ENCODE measurements at places on chromosomes 4 and X.

GRCh38 chrX:17705211-17705610, 32.1 kb upstream of the SCML1 start:
- DNase-seq = no peak

GRCh38 chr4:25207997-25208396, 25.8 kb upstream of the PI4K2B start:
- DNase-seq = no peak

- DNase-seq = no peak
Measured at GRCh38 chr4:41148292-41148691, 66.0 kb downstream of the APBB2 start.

DNA sequence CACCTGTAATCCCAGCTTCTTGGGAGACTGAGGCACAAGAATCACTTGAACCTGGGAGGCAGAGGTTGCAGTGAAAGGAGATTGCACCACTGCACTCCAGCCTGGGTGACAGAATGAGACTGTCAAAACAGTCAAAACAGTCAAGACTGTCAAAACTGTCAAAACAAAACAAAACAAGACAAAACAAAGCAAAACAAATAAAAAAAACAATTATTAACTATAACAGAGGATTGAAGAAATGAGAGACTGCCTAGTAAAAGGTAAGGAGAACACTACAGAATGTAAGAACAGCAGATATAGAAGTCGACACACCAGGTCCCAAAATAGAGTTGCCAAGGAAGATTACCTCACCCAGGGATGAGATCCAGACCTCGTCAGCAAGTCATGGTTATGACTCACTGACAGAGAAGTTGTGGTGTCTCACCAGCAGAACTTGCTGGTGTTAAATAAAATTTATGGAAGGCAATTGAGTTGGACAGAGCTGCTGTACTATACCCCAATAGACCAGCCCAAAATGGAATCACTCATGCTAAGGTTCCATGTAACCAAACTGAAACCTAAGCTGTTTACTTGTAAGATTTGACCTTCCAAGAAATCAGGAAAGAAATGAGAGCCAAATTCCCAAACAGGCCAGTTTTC, 32.1 kb upstream of the GK start:
- DNase-seq = no peak

DNA sequence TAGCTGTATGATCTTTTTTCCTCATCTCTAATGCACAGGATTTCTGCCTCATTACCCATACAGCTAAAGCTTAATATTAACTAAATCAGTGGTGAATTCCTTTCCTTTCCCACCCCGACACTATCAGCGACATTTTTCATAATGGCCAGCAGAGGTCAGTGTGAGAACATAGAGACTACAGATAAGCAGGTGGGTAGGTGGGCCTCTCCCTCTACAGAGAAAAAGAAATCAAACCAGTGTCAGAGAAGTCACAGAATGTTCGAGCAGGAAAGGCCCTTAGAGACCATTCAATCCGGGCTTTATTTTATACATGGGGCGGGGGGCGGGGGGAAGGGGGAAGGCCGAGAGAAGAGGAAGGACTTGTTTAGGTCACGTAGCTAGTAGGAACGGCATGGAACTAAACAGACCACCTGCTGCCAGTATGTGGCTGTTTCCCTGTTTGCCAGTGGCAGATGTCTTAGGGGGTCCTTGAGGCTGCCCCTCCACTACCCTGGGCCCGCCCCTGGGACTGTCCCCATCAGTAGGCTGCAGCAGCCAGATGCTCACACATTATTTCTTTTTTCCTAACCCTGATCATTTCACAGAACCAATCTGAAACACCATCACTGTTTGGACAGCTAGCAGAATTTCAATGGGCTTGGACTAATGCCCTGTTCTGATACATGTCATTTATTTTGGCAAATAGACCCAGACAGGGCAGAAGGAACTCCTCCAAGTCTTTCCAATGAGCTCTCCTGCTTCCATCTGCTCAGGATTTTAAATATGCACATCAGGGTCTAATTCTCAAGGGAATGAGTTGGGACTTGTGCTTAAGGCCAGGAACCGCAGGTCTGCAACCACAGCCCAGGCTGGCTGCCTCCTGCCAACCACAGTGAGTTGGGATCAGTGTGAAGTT, 133.4 kb downstream of the ATG4A start:
- no peak for DNase-seq

GRCh38 chrX:24646006-24646405, 1.1 kb downstream of the PCYT1B start:
- no peak for DNase-seq

- DNase-seq = no peak
Measured at GRCh38 chr4:82528074-82528473, 33.7 kb downstream of the TMEM150C start.

DNA sequence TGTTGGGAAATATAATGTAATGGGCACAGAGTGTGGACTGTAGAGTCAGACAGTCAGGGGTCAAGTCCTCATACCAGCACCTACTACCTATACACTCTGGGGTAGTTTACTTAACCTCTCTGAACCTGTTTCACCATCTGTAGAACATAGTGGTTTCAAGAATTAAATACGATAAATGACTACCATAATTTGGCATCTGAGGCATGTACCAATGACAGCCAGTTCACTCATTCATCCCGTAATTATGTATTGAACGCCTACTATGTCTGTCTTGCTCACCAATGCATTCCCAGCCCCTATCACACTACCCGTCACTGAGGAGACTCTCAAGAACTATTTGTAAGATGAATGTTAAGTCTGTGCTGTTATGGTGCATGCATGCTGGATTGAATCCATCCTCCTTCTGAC, 2.0 kb upstream of the FGB start:
- no peak for DNase-seq

DNA sequence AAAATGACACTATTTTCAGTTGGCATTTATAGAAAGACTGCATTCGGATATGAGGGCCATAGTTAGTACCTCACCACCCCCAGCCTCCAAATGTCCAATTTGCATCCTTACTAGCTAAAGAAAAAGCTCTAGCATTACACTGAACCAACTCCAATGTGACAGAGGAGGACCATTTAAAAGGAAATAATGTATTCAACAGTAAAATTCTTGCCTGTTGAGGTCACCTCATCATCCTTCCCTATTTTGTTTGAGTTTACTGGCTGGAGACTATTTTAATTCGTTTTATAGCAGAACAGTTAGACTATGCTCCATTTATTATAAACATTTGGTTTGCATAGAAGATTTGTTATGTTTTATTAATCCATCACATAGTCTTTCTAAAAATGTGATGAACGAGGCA, 88.2 kb upstream of the PPARGC1A start:
- no peak for DNase-seq

DNA sequence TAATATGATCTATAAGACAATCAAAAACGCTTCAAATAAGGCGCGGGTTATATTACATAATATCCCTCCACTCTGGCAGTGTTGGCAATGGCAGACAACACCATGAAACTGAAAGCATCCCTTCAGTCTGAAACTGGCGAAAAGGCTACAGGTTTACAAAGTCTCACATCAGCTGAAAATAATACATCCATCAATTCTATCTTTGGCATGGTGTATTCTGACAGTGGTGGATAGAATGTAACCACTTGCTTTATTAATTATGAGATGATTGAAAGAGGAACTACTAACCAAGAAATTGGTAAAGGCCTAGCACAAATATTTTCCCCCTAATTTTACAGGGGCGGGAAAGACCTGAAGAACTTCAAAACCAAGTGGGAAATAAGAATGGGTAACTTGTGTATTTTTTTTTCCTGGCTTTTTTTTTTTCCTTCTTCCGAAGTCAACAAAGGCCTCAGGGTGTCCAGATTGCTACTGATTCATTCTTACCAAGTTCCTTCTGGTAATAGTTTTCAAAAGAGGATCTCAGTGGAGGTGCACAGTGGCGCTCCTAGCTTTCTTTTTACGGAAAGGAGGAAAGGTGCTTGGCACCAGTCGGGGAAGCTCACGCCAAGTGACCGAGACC, 728 bp downstream of the UBA6 start:
- DNase-seq = no peak

GRCh38 chr4:59597536-59598329, 1602.4 kb upstream of the ADGRL3 start:
- no peak for DNase-seq

DNA sequence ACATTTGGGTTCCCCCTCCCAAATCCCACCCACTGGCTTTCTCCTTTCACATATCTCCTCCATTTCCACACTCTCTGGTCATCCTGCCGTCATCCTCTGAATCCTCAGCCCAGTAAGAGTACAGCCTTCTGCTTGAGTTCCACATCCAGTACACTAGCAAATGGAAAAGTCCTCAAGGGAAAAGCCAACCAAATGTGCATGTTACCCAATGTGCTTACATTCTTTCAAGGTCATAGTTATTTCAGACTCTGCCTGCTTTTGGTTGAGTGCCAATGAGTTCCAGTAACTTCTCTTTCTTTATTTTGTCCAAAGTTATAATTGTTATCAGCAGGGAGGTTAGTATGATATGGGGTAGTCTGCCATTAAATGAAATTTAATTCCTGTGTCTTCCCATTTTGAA, 78.1 kb downstream of the SRPX start:
- no peak for DNase-seq

GRCh38 chr4:152512483-152512882, 23.4 kb downstream of the FBXW7 start:
- no peak for DNase-seq

- no peak for DNase-seq
Measured at GRCh38 chrX:48942895-48943294, 14.5 kb downstream of the OTUD5 start.

- DNase-seq = no peak
Measured at GRCh38 chr4:175639346-175639745, 172.7 kb downstream of the GPM6A start.

GRCh38 chr4:42331914-42332368, 65.3 kb upstream of the SHISA3 start:
- DNase-seq = no peak

DNA sequence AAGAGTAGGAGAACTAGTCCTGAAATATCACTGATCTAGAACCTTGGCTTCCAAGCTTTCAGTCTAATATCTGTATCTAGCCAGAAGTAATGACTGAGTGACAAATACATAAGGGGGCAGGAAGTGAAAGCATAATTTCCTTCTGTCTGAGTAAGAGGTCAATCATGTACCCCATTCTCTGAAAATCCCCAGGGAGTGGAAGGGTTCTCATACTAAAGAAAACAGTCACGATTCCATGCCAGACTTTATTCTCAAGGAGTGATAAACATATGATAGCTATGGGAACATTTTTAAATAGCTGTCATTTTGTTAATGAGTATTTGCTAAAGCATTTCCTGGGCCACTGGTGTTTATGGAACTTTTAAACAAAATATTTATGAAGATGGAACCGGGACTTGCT, 308.5 kb downstream of the ARHGAP24 start:
- DNase-seq = no peak

DNA sequence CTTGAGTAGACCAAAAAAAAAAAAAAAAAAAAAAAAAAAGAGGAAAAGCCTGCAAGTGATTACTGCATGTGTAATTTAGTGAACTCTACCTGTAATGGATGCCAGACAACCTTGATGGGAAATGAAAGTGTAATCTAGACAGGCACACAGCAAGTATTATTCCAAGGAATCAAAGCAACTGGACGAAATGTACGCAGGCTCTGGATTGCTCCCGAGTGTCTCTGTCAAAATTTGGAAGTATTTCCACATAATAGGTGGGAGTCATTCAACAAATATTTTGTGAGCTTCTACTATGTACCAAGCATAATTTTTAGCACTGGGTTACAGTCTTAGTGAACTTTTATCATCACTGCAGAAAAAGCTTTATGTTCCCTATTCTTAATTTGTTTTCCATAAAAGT, 64.2 kb downstream of the LIMCH1 start:
- no peak for DNase-seq

GRCh38 chrX:28124416-28124815, 143.2 kb upstream of the DCAF8L1 start:
- no peak for DNase-seq

GRCh38 chr4:119286377-119287002, 35.4 kb downstream of the FABP2 start:
- peak; percentile 32 for DNase-seq

DNA sequence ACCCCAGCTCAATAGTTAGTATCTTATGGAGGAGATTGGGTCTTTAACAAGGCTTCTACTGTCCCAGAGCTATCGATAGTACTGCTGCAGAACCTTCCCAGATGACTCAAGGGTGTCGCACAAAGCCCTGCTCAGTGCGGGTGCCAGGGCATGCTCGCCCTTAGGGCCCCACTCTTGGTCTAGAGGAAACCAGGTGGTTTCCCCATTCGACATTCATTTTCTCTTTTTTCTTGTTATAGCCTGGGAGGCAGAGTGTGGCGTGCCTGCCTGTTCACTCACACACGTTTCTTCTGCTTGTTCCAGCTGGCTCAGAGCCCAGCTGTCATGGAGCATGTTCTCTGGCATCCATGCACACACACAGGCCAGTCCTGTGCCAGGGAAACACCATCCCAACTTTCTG, 144.5 kb downstream of the SMIM20 start:
- DNase-seq = peak; percentile 61

DNA sequence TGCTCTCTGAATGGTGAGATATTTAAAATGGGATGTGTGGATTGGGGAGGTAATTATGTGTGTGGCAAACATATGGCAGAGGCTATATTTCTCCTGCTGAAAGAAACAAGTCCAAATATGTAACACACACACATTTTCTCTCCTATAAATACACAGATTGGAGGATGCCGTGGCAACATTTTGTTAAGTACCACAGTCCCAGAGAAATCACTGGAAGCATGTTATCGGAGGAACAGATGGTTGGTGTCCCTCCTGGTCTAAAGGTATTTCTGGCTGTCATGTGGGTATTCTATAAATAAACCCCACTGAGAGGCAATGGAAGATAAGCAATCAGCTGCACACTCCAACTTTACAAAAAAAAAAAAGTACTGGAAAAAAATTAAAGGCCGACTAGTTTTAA, 528.3 kb upstream of the BOD1L1 start:
- no peak for DNase-seq

DNA sequence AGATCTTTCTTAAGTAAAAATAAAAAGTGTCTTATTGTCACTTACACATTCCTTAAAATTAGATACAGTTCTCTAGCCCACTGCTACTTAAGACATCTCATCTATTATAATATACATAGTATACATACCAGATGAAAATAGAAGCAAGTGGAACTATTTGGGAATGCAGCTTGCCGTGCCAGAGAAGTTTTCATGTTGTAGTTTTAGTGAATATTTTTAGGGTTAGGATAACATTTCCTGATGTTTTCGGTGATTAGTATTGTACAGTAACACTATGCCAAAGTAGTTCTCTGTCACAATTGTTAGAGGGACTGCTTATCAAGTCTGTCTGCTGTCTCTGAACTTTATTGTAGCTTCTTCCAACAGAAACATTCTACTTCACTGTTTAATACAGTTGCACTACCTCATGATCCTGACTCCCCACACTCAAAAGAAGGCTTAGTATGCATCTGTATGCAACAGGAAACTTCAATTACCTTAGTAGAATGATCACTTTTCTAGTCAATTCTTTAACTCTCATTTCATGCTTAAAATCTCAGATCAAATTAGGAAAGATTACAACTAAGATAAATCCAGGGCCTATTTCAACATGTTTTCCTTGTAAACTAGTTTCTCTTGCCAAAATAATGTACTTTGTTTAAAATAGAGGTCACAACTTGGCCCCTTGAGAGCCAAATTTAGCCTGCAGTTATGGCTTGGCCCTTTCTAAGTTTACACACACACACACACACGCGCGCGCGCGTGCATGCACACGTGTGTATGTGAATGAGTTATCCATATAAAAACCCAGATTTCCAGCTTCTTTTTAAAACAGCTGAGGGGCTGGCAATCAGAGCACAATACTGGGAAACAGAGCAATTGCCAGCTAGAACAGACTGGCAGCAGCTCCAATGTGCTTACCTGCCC, 42.3 kb upstream of the SRPX start:
- no peak for DNase-seq

Measured in stimulated activated CD4-positive, alpha-beta T cell treated with anti-CD3 and anti-CD28 coated beads, Interleukin-2, amount 100 ng/mL, for 24 hours (primary cell).